ENCODE measurements at places on chromosomes 3 and 15.

GRCh38 chr15:47975427-47975826, 145.4 kb upstream of the SLC24A5 start:
- DNase-seq, result no peak

DNA sequence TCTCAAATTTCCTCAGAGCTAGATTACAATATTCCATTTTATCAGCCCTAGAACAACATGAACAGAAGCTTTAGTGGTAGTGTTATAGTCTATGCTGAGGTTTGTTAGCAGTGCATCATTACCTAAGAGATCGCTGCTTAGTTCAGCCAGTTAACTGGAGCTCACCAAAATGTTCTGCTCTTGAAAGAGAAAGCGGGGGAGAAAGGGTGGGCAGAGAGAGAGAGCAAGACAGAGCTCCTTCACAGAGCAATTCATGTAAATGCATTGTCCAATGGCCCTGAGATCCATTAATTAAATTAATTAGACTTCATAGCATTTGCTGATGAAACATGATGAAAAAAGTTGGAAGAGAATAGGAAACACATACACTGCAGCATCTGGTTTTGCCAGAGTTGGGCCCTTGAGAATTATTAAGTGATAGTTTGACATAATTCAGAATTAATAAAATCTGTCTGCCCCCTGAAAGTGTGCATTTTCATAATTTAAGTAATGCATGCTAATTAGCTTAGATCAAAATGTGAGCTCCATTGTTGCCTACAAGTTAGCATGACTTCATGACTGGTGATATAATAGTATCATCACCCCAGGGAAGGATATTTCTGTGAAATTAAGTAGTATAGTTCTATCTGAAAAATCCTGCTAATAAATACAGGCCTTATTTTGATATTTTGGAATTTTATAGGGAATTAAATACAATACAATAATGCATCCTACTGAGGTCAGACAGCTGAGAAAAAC, 86.9 kb upstream of the LYSMD4 start:
- no peak for DNase-seq

GRCh38 chr15:31390029-31390428, 63.4 kb downstream of the KLF13 start:
- no peak for DNase-seq

DNA sequence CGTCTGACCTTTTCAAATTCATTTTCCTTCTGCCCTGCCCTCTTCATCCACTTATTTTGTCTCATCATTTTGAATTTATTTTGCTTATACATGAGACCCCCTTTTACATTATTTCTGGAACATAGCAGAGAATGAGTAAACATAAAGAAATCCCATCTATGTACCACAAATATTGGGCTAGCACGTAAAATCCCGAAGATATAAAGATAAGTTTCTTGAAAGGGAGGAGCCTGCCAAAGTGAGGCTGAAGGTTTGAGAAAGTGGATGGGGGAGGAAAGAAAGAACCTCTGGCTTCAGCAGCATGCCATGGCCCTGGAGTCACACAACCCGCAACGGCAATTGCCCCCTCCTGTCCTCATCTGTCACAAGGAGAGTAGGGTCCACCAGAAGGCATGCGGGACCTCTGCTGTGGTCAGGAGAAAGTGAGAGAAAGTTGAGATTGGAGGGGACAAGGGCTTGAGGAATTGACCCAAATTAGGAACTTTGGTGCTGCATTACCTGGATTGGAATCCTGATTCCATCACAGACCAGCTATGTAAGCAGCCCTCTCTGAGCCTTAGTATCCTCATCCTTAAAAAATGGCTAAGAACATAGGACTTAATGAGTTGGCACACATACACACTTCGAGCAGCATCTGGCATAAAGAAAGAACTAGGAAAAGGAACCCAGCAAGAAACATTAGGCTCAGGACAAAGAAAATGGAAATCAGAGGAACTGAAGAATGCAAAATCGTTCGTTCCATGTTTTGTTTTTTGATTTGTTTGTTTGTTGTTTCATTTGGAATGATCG, 53.7 kb upstream of the GYG1 start:
- DNase-seq, result no peak

DNA sequence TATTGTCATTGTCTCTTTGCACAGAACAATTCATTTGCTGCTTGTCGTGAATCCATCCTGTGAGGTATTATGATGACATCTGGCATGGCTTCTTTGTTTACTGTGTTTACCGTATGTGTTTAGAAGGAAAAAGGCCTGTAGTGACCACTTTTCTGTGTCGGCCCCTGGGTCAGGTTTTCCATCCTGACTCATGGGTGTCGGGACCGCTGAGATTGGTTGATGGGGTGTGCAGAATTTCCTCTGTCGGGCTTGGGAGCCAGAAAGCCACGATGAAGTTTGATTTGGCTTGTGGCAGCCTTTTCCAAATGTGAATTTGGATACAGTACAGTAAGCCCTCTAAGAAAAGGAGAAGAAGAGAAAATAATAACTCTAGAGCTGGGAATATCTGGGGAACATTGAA, 113.5 kb downstream of the FNDC3B start:
- DNase-seq, result no peak

GRCh38 chr3:73411993-73412392, 212.7 kb downstream of the PDZRN3 start:
- no peak for DNase-seq
